Stimulated activated CD4-positive, alpha-beta T cell treated with anti-CD3 and anti-CD28 coated beads, Interleukin-15, amount 100 ng/mL, for 1 hour (primary cell): ENCODE measurements at places on chromosomes 3 and 15.

DNA sequence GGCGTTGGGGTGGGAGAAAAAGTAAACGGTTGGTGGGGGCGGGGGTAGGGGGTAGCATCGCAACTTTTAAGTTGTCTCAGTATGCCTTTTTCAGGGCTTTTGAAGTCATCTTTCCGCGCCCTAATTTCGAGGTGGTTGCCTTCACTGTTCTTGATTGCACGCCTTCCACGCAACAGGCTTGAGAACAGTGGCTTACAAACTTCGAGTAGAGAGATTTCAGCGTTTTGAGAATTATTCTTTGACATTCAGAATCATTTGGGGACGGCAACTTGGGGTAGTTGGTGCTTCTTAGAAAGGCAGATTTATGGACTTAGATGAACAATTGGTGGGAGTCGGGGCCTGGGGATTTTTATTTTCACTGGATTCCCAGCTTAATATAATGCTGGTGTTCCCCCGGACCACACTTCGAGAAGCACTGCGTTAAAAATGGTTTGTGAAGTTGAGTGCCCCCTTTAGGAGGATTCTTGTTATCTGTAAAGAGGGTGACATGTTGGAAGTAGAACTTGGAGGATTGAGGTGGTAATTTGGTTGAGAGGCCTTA is 880 bp downstream of the PPP4R2 start:
- peak; percentile 3 for DNase-seq

DNA sequence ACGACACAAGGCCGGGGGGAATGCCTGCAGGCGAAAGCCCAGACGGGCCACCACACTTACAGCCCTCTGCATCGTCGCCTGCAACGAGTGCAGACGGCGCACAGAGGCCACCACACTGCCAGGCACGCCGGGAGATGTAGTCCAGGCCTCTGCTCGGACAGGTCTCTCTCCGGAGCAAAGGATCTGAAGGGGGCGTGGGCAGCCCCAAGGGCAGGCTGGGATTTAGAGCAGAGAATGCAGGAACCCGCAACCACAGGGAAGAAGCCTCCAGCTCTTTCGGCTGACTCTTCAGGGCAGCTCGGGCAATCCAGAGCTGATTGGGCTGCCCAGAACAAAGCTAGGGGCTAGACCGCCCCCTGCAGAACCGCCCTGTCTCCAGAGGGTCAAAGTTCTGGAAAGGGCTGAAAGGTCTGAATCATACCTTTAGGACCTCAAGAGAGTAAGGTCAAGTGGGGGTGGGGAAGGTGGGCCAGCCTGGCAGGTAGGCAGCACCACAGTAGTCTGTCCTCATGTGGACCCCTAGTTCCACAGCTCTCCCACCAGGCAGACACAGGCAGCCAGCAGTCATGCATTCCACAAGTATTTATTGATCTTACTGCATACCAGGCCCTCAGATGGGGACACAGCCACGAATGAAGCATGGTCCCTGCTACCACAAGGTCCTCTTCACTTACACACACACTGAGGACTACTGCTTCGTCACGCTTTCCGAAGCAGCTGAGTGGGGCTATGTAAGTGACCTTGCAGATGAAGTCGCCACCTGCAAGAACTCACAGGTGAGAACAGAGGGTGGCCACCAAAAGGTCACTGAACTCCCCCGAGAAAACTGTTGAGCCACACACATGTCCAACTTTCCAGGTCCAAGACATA is at the start of gene AMT:
Gene AMT (minus strand): TSS at position 95 of the 870 bp plus-strand sequence. CDS start 23 bp downstream, at position 72.
- no peak for DNase-seq

GRCh38 chr15:74175271-74176191 is 2.0 kb downstream of the ISLR start:
- DNase-seq = no peak

DNA sequence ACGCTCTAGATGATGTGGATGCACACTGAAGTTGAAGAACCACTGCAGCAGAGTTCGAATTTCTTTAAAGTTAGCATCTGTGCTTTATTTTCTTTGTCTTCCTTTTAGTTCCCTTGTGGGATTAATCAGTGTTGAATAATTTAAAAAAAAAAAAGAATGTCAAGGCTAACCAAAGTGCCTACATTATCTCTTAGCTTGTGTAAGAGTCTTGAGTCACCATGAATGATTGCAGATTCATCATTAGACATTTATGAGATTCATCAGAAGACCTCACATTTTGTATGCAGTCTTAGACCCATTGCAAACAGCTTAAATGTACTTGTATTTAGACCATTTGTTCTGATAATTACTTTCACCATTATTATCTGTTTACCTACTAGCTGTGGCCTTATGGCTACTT is 182.2 kb downstream of the FNDC3B start:
- DNase-seq = no peak

- DNase-seq = no peak
Measured at GRCh38 chr3:106540743-106541142, 671.9 kb upstream of the CBLB start.

DNA sequence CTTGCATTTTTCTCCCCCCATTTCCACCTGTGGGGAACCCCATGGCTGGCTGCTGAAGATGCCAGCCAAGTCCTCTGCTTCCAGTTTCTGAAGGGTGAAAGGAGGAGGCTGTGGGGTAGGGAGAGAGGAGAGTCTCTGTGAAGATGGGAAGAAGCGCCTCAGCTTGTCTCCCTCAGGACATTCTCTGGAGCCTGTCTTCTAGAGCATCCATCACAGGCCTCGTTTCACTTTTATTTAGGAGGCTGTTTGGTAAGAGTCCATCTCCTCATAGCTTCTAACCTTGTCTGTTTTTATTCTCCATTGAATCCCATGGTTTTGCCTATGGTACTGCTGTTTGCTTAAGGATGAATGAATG is 8.8 kb upstream of the LCTL start:
- no peak for DNase-seq

DNA sequence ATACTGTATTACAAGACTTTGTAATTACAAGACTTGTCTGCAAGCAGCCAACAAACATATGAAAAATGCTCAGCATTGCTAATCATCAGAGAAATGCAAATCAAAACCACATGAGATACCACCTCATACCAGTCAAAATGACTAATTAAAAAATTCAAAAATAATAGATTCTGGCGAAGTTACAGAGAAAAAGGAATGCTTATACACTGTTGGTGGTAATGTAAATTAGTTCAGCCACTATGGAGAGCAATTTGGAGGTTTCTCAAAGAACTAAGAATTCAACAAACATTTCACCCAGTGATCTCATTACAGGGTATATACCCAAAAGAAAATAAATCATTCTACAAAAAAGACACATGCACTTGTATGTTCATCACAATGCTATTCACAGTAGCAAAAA is 617.5 kb upstream of the CCDC54 start:
- no peak for DNase-seq

DNA sequence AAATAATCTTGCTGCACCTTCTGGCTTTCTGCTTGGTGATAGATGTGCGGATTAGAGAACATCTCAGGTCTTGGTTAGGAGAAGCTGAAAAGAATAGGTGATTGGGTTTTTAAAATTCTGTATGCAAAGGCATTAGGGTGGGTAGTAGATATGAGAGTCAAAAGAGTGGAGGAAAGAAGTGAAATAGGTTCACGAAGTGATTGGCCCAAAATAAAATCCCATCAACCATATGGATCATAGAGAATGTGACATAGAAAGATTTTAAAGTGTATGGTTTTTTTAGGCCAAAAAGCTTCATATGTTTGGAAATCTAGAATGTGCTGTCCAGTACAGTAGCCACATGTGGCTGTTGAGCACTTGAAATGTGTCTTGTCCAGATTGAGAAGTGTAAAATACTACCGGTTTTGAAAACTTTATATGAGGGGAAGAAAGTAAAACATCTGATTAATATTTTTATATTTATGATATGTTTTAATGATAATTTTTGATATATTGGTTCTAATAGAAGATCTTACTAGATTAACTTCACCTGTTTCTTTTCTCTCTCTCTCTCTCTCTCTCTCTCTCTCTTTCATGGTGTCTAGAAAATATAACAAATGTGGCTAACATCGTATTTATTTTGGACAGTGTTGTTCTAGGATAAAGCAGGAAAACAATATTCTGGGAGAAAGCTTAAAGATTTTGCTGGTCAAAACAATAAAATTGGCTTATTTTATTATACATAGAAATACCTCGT is 2.9 kb downstream of the MBNL1 start:
- no peak for DNase-seq

DNA sequence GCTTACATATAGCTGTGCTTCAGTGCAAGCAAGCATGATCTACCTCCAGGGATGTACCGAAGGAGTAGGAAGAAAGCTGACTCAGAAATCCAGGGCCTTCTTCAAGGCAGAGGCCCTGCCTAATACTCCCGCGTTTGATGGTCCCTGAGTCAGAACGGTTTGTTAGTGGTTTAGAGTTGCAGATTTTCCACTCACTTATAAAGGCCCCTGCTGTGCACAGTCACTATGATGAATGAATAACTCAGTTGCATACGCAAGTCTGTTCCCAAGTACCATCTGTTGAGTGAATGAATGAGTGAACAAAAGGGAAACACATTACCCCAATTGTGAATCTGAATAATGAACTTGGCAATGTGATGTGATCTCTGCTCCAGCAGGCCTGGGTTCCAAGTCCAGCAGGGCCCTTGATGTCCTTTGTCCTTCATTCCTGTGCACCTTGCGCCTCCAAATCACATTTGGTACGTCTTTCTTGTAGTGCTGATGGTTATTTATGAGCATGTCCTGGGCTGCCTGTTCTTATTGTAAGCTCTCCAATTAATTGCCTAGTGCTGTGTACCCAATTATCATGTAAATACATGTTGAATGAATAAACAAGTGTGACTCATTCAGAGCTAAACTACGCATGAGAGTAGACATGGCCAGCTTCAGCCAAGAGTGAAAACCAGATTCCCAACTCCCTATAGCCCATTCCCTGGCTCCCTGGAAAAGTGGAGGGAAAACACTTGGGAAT is 85.3 kb upstream of the LIMD1 start:
- DNase-seq = no peak

DNA sequence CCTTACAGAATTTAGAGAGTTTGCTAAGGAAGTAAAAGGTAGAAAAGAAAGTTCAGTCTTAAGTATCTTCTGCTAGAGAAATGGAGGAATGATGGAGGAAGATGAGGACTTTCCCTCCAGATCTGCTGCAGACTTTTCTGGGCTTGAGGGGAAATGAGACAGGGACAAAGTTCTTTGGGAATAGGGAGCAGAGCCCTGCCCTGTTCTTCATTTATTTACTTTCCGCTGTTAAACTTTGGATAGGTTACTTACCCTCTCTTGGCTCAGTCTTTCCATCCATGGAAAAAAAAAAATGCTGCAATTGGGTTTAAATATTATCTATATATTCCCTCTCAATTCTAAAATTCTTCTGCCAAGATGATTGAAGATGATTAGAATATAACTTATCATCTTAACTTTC is 202.9 kb downstream of the TBL1XR1 start:
- DNase-seq = no peak

DNA sequence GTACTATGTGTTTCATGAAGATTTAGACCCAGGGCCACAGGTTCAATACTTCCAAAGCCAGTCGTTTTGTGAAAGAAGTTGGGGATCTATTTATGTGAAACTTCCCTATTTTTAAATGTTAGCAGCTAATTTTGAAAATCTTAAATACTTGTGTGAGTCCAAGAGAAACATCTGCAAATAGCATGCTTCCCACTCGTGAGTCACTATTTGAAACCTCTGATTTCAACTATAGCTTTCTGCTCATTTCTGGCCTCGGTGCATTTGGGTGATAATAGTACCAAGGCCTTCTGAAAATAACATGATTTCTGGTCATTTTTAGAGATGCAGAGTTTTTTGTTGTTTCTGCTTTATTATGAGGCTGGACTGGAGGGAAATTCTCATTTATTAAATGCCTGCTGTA is 110.0 kb downstream of the OPA1 start:
- DNase-seq = no peak

DNA sequence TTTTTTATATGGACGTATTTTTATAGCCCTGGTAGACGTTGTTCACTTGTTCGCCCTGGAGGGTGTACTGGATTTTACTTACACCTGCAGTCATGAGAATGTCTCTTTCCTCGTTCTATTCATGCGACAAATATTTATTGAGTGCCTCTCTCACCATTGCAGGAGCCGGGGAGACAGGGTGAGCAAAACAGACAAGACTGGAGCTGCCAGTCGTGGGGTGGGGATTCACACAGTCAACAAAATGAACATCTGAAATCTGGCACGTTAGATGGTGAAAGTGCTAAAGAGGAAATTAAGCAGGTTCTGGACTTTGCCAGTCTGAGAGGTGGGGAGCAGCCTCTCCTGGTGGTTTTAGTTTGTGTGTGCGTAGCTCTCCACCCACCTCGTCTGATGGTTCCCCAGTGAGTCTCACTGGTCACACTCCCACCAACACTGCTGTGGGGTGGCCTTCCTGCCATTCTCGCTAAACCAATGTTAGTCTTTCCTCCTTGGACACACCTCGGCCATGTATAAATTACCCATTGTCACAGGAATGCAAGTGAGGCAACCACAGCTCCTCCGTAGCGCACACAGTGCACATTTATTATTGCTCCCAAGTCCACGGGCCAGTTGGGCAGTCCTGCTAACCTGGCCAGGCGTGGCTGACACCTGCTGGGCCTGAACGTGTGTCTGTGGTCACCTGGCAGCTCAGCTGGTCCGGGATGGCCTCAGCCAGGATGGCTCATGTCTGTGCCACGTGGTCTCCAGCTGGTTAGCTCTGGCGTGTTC is 31.5 kb downstream of the FBLN2 start:
- DNase-seq = no peak

DNA sequence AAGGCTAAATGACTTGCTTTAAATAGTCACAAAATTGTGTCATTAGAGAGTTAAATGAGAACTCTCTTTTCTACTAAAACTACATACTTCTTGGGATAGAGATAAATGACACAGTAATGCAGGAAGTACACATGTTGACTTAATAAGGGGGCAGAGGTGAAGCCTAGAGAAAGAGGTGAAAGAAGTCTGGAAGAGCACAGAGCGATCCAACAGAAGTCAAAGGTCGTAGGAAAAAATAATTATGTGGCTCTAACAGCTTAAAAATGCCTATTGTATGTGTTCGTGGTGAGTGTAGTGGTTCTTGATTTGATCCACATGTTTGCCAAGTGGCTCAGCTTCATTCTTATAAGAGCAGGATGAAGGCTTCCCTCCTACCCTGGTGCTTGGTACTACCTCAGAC is 61.7 kb downstream of the TMEM212 start:
- no peak for DNase-seq

DNA sequence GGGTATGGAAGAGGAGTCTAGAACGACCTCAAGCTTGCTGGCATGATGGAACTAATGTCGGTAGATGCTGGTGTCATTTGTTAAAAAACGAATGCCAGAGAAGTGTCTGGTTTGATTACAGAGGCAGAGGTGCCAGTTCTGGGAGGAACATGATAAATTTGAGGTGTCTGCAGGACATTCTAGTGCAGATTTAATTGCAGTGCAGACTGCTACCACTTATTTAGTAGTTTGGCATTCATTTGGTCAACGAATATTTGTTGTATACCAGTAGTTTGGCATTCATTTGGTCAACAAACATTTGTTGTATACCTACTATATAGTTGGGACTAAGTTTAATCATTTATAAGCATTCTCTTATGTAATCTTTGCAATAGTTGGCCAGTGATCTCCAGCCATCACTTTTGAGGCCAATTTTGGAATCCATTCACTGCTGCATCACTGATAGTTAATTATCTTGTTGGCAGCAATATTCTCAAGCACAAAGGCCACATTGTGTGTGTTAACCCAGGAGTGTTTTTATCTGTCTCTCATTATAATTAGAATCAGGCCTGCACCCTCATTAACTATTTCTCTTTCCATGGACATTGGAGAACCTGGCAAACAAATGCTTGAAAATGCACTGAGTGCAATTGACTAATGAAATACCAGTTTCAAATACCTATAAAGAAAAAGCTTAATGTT is 19.5 kb upstream of the TGFBR2 start:
- no peak for DNase-seq

- no peak for DNase-seq
Measured at GRCh38 chr15:31953478-31953877, 76.8 kb upstream of the CHRNA7 start.

- no peak for DNase-seq
Measured at GRCh38 chr3:129022114-129023007, 21.3 kb downstream of the EFCC1 start.
